B cell (primary cell): ENCODE measurements at places on chromosomes 13 and 19.

GRCh38 chr19:49930483-49931011 lies 1.2 kb upstream of the NUP62 start:
- no peak for DNase-seq

DNA sequence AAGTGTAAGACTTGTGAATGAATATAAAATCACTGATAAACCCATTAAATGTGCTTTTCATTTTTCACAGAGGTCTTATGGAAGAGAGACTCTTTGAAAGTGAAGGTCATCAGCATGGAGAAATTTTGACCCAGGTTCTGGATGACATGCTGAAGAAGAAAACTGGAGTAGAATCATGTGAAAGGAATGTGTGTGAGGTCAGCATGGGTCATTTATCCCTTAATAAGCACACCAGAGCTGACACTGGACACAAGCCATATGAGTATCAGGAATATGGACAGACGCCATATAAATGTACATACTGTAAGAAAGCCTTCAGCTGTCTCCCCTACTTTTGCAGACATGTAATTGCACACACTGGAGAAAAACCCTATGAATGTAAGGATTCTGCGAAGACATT lies 29.0 kb downstream of the ZNF20 start:
- DNase-seq, result no peak

- DNase-seq, result peak; percentile 55
These were observed 46.9 kb upstream of the UBE2L5 start for GRCh38 chr13:30375265-30375835.

GRCh38 chr13:93882086-93882651 lies 597.3 kb downstream of the DCT start:
- no peak for DNase-seq

DNA sequence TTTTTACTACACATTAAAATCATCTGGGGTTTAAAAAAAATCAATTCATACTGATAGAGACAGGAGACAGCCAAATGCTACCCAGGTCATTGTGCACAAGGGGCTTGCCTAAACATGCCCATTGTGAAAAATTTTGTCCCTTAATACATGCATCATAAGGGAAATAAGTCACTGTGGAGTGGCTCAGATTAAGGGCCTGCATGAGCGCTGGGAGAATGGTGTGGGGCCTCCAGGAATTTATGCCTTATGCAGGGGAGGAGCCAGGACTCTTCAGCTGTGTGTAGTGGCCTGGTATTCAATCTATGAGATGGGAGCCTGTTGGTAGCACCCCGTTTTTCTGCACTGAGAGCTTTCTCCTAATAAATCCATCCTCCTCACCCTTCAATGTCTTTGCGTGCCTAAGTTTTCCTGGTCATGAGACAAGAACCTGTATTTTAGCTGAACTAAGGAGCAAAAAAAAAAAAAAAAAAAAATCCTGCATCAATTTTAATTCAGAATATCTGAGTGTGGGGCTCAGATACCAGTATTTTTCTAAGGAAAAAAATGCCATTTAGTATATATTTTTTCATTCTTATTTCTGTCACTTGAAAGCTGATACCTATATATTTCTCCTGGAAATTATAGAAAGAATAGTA lies 997.6 kb upstream of the ATXN8OS start:
- DNase-seq, result no peak
